ENCODE measurements at places on chromosomes 4 and X.

DNA sequence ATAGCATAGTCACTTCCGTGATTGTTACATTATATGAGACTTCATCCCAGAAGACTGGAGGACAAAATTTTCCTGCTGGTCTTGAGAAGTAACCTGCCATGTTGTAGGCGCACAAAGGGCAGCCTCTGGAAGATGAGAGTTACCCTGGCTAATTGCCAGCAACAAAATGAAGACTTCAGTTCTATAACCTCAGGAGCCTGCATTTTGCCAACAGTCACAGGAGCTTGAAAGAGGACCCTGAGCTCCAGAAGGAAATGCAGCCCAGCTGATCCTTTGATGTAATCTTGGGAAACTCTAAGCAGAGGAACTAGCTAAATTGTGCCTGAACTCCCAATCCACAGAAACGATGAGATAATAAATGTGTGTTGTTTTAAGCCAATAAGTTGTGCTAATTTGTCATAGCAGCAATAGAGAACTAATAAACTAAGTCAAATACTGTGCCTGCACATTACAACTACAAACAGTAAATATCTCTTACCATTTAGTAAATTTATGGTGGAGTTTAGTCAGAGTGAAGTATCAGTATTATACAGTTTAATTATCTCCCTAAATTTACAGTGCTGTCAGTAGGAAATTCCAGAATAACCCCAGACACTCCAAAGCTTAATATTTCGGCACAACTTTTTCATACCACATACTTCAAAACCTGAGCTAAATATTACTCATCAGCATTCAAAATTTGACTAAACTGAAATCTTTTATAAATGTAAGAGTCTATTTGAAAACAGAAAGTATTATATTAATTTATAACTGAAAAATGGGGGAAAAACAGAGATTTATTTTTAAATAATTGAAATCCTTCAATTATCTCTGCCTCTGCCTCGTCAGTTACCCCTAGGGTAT is 90.1 kb upstream of the MAPK10 start:
- no peak overlapping the region for H3K27ac ChIP-seq
- H3K27me3 ChIP-seq, result no peaks in the 10 kb centered on the region
- H3K4me3 ChIP-seq, result no peak overlapping the region
- DNase-seq, result no peak

DNA sequence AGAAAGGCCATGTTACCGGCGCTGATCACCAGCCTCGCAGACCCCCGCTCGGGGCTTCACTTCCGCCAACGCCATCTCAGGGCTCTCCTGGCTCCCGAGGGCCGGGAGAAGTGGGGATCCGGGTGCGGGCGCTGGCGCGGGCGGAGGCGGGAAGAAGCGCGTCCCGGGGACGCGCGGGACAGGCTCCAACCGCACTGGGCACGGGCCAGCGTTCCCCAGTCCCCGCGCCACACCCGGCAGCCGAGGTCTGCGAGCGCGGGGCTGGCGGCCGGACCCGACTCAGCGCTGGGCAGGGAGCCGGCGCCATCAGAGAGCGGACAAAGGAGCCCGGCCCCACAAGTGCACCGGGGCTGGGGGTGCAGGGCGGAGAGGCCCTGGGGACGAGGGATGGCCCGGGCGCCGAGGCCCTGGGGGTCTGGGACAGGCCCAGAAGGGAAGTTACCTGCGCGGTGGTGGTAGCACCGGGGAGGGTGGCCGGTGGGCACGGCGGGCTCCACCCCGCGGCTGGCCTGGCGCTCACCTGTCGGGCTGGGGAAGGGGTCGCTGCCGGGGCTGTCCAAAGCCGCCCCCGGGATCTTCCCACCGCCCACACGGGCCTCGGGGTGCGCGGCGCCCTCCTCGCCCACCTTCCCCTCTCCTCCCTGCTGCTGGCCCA is 449 bp downstream of the CTPS2 start:
- no peaks in the 10 kb centered on the region for H3K36me3 ChIP-seq
- peak overlapping the region; percentile 88 for H3K27ac ChIP-seq
- H3K4me3 ChIP-seq, result peak overlapping the region; percentile 62
- DNase-seq, result no peak
- H3K27me3 ChIP-seq, result no peaks in the 10 kb centered on the region

- no peak for DNase-seq
- no peak overlapping the region for H3K27ac ChIP-seq
- H3K4me1 ChIP-seq, result no peaks in the 10 kb centered on the region
- H3K4me3 ChIP-seq, result no peak overlapping the region
- H3K27me3 ChIP-seq, result no peaks in the 10 kb centered on the region
Measured at GRCh38 chrX:100076031-100076430, 334.0 kb downstream of the PCDH19 start.

DNA sequence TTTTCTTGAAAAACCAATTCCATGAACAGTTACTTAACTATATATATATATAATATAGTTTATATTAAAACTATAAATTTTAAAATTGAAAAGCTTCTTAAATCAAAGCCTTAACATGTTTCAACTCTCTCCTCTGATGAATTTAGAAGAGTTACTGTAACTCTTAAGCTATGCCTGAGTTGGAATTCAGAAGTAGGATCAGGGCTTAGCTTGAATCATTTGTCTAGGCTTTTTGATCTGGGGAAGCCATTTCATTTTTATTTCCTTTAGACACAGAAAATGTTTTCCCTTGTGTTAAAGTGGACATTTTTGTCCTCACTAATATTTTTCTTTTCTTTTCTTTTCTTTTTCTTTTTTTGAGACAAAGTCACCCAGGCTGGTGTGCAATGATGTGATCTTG is 40.4 kb upstream of the PDLIM5 start:
- no peak overlapping the region for H3K4me3 ChIP-seq
- DNase-seq, result no peak
- H3K27me3 ChIP-seq, result no peaks in the 10 kb centered on the region
- H3K27ac ChIP-seq, result no peak overlapping the region

GRCh38 chr4:82773057-82773456 is 25.5 kb downstream of the SCD5 start:
- no peaks in the 10 kb centered on the region for H3K27me3 ChIP-seq
- DNase-seq, result no peak
- no peak overlapping the region for H3K4me3 ChIP-seq

GRCh38 chr4:655464-656151 is 18.5 kb downstream of the ATP5ME start:
- no peaks in the 10 kb centered on the region for H3K36me3 ChIP-seq
- no peak overlapping the region for H3K27ac ChIP-seq
- DNase-seq, result no peak
- H3K4me3 ChIP-seq, result no peak overlapping the region
- peaks cover 14% of the 10 kb centered on the region for H3K27me3 ChIP-seq

DNA sequence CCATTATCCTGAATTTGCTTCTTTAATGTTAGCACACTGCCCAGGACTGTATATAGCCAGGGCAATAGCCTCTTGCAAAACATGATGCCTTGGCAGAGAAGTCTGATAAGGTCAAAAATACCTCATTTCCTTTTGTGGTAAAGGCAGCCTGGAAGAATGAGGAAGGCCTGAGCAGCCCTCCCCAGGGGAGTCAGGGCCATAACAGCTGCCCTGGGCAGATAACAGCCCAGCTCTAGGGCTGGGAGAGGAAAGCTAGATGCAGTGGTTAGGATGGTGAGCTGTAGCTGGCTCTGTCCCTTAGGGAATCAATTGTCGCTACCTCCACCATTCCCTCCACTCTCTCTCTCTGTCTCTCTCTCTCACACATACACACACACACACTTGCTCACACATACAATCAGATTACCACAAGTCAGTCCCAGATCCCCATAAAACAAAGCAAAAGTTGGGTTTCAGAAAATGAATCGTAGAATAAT is 29.2 kb downstream of the EFHC2 start:
- peaks cover 6% of the 10 kb centered on the region for H3K4me1 ChIP-seq
- peak; percentile 35 for DNase-seq
- no peak overlapping the region for H3K4me3 ChIP-seq
- H3K27me3 ChIP-seq, result no peaks in the 10 kb centered on the region
- H3K27ac ChIP-seq, result no peak overlapping the region
- H3K36me3 ChIP-seq, result no peaks in the 10 kb centered on the region

GRCh38 chr4:81142744-81143143 is 72.3 kb downstream of the PRKG2 start:
- H3K36me3 ChIP-seq, result no peaks in the 10 kb centered on the region
- H3K4me1 ChIP-seq, result no peaks in the 10 kb centered on the region
- H3K4me3 ChIP-seq, result no peak overlapping the region
- H3K27ac ChIP-seq, result no peak overlapping the region
- H3K27me3 ChIP-seq, result no peaks in the 10 kb centered on the region

DNA sequence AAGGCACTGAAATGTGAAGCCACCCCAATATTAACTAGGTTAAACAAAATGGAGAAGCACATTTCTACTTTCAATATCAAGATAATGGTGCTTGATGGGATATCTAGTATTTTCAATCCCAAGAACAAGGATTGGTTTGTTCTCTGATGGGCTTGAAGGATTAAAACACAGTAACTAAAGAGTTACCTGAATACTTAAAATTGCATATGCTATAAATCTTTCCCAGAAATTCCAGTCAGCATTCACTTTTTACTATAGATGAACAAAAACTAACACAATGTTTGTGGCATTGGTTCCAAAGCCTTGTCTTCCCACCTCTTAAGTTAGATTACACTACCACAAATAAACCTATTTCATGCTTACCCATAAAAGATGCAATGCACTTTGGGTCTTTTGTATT is 3.9 kb upstream of the PCDH10 start:
- H3K27ac ChIP-seq, result no peak overlapping the region
- no peak overlapping the region for H3K4me3 ChIP-seq
- no peak for DNase-seq
- H3K27me3 ChIP-seq, result peaks cover 16% of the 10 kb centered on the region

DNA sequence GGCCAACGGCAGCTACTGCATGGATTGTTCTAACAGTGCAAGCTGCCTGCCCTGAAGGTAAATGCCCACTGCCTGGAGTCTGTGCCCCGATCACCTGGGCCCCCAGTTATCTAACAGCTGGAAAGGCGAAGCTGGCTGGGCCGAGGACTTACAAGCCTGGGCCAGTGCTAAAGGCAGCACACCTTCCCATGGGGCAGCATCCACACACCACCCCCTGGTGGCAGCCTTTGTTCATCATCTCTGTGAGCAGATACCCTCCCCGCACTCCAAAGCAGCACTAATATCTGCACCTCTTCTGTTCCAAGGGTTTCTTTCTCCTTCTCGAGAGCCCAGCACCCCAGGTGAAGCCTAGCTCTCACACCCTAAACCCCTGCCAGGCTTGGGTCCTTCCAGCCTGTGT is 7.6 kb downstream of the SLC2A9 start:
- no peak overlapping the region for H3K4me3 ChIP-seq
- no peak for DNase-seq
- H3K27me3 ChIP-seq, result no peaks in the 10 kb centered on the region
- no peaks in the 10 kb centered on the region for H3K36me3 ChIP-seq
- H3K4me1 ChIP-seq, result peaks cover 7% of the 10 kb centered on the region
- no peak overlapping the region for H3K27ac ChIP-seq

DNA sequence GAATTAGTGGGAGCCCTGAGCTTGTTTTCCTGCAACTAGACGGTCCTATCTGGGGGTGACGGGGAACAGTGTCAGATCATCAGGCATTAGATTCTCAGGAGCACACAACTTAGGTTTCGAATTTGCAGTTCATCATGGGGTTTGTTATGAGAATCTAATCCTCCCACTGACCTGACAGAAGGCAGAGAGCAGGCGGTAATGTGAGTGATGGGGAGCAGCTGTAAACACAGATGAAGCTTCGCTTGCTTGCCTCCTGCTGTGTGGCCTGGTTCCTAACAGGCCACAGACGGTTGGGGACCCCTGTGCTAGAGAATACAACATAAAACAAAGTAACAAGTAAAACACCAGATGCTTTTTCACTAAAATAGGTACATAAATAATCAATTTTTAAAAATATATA is 86.2 kb upstream of the BLTP1 start:
- no peaks in the 10 kb centered on the region for H3K4me1 ChIP-seq
- H3K27ac ChIP-seq, result no peak overlapping the region
- H3K4me3 ChIP-seq, result no peak overlapping the region
- DNase-seq, result no peak
- H3K36me3 ChIP-seq, result no peaks in the 10 kb centered on the region

DNA sequence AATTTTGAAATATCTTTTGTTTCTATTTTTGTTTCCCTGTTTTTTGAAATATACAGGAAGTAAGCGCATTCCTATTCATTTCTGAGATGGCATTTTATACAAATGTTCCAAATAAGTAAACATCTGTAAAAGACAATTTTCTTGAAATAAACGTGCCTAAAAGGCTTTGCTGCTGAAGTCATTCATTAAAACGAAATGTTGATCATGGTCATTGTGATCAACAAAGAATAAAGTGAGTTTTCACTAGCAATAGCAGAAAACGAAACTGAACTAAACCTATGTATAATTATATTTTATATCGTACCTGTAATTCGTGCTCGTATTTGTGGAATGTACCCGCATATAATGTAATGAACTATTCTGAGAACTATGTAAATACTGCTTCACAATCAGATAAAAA is 221.2 kb downstream of the MGST2 start:
- no peaks in the 10 kb centered on the region for H3K36me3 ChIP-seq
- peak overlapping the region; percentile 47 for H3K27ac ChIP-seq
- no peaks in the 10 kb centered on the region for H3K27me3 ChIP-seq
- H3K4me3 ChIP-seq, result peak overlapping the region; percentile 34
- DNase-seq, result no peak

GRCh38 chr4:173521467-173522159 is 8.4 kb downstream of the HAND2 start:
- no peak overlapping the region for H3K4me3 ChIP-seq
- no peak overlapping the region for H3K27ac ChIP-seq
- peaks cover 40% of the 10 kb centered on the region for H3K4me1 ChIP-seq
- H3K27me3 ChIP-seq, result no peaks in the 10 kb centered on the region
- no peaks in the 10 kb centered on the region for H3K36me3 ChIP-seq
